ENCODE measurements at places on chromosomes 16 and 17.

DNA sequence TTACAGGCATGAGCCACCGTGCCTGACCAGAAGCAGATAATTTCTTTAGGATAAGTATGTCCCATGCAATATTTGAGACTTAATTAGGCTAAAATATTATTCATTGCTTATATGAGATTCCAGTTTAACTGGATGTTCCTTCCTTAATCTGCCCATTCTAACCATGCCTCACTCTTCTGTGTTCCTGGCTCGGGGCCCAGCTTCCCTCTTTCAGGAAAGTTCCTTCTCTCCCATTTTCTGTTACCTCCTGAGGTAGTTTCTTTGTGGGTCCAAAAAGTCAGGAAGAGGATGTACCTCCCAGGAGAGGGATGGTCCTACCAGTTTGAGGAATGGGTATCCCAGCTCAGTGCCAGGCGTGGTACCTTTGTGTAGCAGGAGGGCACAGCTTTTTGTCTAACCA is 23.3 kb downstream of the UNK start:
- no peak for DNase-seq

DNA sequence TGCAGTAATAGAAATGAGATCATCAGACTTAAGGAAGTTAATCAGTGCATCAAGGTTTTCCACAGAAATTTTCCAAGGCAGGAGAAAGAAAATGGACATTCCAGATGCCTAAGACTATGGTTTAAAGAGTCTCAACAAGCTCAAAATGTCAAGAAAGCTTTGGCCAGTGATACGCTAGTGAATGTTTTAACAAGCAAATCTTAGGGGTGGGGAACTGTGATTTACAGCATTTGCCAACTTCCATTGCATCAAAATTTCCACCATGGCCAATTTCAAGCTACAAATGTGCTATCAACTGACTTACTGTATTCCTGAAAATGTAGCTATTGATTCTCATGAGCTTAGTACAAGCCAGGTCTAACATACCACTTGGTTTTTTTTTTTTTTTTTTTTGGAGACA is 82.4 kb upstream of the CLEC3A start:
- peak; percentile 9 for DNase-seq

DNA sequence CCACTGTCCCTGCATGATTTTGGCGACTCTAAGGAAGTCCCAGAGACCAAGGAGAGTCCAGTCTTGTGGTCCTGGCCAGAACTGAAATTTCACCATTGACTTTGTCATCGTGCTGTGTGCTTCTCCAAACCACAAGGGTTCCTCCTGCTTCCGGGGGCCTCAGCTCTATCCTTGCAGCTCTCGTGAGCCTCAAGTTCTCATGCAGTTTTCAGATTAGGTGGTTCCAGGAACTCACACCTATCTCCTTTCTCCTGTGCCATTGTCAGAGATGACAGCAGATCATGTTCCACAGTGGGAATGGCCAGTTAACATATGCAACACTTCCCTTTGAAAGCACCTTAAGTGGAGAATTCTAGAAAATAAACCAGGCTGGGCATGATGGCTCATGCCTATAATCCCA is 97.9 kb upstream of the CRHR1 start:
- no peak for DNase-seq

DNA sequence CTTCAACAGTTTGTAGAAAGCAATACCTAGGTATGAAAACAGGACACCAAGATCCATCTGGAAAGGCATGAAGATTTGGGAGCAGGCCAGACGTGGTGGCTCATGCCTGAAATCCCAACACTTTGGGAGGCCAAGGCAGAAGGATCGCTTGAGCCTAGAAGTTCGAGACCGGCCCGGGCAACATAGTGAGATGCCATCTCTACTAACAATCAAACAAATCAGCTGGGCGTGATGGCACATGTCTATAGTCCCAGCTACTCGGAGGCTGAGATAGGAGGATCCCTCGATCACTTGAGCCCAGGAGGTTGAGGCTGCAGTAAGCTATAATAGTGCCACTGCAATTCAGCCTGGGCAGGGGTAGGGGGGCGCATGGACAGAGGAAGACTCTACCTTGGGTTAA is 20.3 kb downstream of the LITAF start:
- DNase-seq: no peak

- DNase-seq: no peak
Measured at GRCh38 chr17:74049967-74050458, 153.5 kb upstream of the RPL38 start.

GRCh38 chr17:80254396-80255251 is 6.0 kb upstream of the RNF213 start:
- peak; percentile 84 for DNase-seq

DNA sequence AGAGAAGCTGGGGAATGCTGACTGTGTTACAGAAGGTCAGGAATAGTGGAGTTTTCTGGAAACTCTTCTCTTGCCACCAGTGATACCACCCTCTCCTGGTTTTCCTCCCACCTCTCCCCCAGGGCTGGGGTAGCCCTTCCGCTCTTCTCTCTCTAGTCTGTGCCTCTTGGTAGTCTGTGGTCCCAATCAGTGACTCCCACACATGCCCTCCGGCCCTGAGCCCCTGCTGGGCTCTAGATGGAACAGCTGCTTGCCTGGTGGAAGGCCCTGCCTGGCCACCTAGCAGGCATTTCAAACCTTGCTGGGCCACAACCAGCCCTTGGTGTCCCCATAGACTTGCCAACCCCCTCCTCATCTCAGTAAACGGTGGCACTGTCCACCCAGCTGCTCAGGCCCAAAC is 15.2 kb upstream of the MTSS2 start:
- no peak for DNase-seq

DNA sequence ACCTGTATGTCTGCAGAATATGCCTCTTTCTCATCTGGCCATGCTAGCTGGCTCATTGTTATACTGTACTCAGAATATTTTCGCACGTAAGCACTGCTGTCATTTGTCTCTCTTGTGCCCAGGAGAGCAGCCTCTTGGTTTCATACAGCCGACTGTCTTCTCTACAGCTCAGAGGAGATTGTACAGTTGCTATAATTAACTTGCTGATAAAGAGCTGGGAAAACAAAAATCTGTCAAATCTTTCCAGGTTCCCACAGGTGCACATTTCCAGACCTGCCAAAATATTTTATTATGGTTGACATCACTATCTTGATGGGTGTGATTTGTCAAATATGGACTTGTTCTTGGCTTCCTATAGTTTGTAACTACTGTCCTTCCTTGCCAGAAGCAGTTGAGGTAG is 122.7 kb downstream of the FTO start:
- DNase-seq: no peak

DNA sequence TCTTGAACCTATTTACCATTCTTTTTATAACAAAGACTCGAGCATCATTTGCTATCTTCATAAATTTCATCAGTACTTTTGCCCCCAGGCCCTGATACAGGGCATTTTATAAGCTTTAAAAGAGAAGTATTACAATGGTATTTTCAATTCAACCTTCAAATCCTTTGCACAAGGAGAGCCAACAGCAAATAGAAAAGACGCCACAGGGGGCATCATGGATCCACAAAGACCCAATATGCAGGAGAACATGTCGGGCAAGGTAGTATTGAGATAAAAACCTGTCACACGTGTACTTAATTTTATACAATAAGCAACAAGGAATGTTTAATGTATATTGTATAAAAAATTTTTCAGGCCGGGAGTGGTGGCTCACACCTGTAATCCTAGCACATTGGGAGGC is 10.2 kb downstream of the MAP3K14 start:
- DNase-seq: no peak

DNA sequence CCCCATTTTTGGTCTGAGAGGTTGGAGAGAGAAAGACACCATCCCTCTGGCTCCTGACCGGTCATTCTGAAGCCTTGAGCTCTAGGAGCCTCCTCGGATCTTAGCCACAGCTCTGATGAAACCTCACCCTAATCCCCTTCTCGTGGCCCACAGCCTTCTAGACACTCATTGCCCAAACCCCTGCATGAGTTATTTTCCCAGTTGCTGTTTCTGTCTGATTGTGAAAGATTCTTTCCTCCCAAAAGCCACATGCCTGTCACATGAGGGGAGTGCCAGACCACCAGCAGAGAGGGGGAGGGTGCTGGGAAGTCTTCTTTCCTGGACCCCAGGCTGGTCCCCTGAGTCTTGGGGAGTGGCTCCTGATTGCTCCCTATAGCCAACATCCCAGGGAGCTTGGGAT is 17.6 kb upstream of the ABR start:
- peak; percentile 70 for DNase-seq

DNA sequence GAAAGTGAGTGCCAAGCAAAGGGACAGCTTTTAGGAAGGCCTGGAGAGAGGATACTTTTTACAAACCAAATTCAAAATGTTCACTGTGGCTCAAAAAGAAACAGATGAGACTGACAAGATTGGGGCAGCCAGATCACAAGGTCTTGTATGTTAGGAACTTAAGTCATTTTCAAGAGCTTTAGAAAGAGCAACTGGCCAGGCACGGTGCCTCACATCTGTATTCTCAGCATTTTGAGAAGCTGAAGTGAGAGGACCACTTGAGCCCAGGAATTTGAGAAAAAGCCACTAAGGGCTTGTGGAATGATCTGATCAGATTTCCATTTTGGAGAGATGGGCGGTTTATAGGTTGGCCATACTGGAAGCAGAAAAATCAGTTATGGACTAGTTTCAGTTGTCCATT is 17.2 kb downstream of the SPAG9 start:
- peak; percentile 16 for DNase-seq

- DNase-seq: no peak
Measured at GRCh38 chr17:48548523-48549280, 3.8 kb upstream of the HOXB2 start.

DNA sequence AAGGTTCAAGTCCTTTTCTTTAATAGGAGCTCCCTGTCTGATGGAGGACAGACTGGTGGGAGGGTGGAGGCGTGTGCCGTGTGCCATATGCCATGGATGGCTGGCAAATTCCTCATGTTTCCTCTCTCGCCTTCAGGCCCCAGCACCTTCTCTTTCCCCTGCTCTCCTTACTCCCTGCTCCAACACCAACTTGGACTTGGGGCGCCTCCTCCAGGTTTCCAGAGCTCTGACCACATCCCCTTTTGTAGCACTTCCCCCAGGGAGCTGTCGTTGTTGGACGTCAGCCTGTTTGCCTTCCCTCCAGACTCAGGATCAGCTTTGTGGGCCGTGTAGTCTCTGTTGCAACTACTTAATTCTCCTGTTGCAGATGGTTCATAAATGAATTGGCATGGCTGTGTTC is 30.7 kb downstream of the TMC7 start:
- no peak for DNase-seq

- DNase-seq: no peak
Measured at GRCh38 chr16:25108054-25108453, 3.5 kb upstream of the LCMT1 start.

DNA sequence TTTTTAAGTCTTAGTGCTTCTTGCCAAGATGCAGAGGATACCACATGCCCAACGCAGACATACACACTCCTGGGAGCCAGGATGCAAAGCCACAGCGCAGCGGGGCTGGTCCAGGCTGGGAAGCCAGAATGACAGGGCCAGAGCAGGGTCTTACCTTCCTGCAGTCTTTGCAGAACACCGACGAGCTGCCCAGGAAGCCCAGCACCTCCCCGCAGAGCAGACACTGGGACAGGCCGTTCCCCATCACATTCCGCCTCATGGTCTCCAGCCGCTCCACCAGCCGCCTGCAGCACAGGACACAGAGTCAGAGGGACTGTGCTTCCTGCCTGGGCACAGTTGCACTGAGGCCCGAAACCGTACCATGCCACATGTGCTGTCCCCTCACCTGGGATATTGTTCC is 33.3 kb downstream of the RPH3AL start:
- no peak for DNase-seq

DNA sequence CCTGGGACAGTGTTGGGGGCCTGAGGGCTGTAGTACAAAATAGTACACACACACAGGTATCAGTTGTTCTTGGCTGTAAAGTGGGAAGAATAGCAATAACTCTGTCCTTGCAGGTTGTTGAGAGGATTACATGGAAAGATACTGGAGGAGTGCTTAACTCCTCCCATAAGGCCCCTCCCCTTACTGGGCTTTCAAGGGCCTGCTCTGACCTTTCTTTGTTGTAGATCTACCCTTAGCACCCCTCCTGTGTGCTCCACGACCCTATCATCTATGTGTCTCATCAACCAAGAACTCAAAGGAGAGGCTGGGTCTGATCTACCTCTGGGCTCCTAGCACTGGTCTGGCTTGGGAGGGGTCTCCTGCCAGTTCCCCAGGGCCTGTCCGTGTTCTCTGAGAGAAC is 8.3 kb upstream of the EDC4 start:
- no peak for DNase-seq

- DNase-seq: peak; percentile 86
Measured at GRCh38 chr17:65099941-65100315, 37.2 kb upstream of the RGS9 start.

- DNase-seq: peak; percentile 72
Measured at GRCh38 chr16:46673320-46674013, 15.5 kb downstream of the VPS35 start.

GRCh38 chr16:64459402-64459801 is 662.5 kb downstream of the CDH11 start:
- peak; percentile 64 for DNase-seq

DNA sequence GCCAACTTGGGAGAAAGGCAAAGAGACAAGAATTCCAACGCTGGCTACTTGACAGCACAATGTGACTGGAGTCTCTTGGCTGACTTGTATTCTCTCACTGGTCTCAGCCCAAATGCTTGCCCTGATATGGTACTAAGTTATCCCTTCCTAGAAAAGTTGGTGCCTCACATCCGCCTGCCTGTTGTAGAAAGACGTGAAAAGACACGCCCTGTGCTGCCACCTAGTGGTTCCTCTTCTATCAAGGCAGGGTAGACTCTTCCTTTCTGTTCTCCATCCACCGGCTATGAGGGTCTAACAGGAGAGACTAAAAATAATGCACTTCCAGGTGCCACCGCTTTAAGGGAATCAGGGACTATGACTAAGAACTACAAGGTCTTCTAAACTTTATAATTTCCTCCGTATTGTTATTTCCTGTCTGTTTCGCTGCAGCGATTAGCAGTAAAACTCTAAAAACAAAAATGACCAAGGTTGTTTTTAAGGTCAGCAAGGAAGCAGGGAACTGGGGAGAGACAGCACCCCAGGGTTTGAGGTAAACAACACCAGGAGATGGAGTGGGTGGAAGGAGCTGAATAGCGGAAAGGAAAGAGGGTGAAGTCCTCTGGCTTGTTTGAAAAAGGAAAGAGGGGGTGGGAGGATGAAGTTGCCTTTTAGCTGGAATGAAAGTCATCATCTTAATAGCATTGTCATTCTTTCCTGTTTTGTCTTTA is 109.5 kb downstream of the YPEL2 start:
- DNase-seq: peak; percentile 81

DNA sequence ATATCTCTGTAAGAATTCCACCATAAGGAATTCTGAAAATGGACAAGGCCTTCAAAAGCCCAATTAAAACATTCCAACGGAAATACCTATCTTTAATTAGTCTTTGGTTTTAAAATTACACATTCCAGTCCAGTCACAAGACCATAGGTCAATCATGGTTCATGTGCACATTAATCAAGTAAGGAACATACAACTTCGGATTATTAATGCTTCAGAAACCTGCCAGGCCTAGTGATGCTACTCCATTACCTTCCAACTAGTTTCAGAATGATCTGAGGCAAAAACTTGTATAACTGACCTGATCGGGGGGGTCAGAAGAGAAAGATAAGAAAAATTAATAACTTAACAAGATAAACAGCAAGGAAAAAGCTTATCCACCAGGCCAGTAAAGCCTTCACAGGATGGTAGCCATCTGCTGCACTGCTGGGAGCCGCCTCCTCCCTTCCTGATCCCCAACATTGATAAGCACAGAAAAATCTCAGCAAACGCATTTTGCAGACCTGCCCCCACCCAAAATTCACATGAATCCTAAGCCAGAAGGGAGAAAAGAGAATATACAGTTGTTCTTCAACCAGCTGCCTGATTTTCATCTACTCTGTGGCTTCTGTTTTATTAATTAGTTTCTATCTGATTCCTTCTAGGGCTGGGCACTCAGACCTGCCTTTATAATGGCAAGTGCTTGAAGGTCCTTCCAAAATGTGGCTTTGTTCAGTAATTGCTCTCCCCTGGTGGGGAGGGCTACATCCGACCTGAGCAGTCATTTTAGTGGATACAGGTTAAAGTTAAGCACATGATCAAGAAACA is 6.0 kb downstream of the SDR42E1 start:
- no peak for DNase-seq
